ENCODE measurements at places on chromosomes 5 and 9.

- no peak for DNase-seq
Measured at GRCh38 chr5:159539678-159540077, 209.4 kb upstream of the IL12B start.

DNA sequence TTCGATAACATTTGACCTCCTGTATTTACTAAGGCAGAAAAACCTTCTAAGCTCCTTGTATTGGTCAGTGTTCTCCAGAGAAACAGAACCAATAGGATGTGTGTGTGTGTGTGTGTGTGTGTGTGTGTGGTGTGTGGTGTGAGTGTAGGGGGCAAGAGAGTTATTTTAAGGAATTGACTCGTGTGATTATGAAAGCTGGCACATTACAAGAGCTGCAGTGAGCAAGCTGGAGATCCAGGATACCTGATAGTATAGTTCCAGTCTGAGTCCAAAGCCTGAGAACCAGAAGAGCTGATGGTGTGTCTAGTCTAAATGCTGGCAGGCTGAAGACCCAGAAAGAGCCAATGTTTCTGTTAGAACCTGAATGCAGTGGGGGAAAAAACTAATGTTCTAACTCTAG, 21.2 kb upstream of the PIK3R1 start:
- no peak for DNase-seq

DNA sequence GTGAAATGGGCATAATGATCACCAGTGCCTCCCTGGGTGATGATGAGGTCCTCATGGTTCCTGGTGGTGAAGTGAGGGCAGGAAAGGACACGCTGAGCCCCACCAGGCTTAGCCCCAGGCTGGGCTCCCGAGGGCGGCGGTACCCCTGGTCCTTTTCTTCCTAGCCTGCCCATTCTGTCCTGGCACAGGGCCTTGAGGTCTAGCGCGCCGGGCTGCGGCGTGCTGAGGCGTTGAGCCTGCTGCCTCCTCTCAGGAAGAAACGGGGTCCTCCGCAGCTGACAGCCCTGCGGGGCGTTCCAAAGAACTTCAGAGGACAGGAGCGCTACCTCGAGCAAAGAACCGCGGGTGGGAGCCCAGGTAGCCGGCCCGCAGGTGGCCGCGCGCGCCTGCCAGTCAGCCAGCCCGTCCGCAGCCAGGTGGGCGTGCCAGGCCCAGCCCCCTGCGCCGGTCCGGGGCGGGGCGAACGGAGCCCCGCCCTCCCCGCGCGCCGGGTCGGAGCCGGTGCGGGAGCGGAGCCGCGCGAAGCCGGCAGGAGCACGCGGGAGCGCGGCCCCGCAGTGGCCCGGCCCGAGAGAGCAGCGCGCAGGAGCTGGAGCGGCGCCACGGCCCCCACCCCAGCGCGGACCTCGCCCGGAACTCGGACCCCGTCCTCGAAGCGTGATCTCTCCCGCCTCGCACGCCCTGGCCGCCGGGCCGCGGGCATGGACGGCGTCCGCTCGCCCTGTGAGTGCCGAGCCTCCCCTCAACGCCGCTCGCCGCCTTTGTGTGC, at the start of gene WNK2:
TSS of gene WNK2 (plus strand) at position 477 of the 769 bp plus-strand sequence. CDS start 791 bp downstream, outside the sequence.
- peak; percentile 55 for DNase-seq

- DNase-seq, result no peak
Measured at GRCh38 chr9:128916204-128916603, 4.6 kb upstream of the PHYHD1 start.
